ENCODE measurements at places on chromosomes 1 and 21.

- no peak for DNase-seq
Measured at GRCh38 chr1:71785450-71785849, 496.9 kb downstream of the NEGR1 start.

DNA sequence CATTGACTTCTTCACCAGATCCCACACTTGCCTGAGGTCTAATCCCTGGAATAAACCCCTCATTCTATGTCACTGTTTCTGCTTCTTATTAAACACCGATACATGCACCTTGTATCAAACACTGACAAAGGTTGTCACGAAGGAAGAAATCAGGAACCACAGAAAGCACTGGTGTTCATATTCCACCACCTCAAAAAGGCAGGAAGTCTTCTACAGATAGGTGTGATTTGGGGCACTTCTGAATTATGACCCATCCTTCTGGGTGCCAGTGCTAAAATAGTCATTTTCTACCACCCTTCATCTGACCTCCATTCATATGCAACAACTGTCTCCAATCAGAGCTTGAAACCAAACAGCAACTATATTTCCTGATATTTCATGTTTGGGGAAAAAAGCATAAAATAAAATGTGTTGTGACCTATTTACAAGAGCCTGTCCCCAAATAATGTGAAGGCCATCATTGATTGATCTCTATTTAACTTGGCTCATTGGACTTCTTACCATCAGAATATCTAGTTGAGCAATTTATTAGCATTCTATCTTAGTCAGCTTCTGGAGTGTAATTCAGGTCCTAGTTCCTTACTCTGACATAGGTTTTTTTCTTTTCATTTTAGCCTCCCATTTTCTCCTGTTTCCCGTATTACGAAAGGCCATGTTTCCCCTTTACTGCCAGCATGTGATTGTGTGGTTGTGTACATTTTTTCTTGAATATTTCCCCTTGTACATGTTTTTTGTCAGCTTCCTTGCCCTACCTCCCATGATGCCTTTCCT, 43.1 kb downstream of the DUSP10 start:
- no peak for DNase-seq

- no peak for DNase-seq
Measured at GRCh38 chr1:72281637-72282270, 585 bp downstream of the NEGR1 start.

DNA sequence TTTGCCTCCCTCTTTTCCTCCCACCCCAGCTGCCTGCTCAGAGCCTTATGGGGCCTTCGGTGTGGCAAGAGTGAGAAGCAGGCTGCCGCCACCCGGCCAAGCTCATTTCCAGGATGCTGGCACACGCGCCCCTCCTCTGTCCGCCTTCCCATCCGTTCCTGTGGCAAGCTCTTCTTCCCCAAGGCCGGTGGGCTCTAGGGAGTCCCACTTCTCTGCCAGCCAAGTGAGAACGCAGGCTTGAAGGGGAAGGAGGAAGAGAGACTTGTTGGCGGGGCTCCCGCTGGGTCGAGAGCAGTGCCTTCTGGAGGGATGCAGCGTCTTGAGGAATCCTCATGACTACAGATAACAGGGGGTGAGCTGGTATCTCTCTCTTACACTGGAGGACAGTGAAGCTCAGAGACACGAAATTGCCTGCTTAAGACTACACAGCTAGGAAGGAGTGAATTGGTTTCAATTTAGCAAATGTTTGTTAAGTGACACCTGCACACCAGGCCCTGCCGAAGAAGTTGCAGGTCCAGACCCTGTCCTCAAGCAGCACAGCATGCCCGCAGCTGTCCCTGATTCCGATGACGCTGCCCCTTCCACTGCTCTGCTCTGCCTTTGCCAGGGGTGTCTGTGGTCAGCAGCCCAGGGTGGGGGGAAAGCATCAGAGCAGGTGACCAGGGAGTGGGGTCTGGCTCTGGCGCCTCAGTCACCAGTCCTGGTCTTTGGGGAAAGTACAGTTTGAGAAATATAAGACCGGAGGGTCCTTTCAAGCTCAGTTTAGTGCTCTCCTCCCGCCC, 40.1 kb upstream of the FOXO6 start:
- no peak for DNase-seq

GRCh38 chr1:194717334-194717733, 1530.9 kb upstream of the B3GALT2 start:
- no peak for DNase-seq

GRCh38 chr1:228045405-228045804, 37.1 kb upstream of the ARF1 start:
- no peak for DNase-seq

DNA sequence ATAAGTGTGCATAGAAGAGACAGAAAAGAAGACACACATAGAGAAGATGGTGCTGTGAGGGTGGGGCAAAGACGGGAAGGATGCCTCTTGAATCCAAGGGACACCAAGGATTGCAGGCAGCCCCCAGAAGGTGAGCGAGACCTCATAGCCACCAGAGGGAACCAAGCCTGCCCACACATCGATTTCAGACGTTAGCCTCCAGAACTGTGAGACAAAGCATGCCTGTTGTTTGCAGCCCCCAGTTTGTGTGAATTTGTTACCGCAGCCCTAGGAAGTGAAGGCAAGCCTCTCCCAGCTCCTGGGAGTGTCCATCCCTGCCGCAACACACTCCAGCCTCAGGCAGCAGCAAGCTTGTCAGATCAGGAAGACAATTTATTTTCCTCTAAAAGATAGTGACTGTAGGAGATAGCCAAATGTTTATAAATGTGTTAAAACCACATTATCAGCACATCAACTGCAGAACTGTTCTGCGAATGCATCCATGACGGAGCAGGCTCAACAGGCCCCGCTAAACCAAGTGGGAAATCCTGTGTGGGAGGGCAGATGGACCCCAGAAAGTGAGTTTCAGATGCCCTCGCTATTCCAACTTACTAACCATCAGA, 543.3 kb downstream of the MATN1 start:
- DNase-seq: no peak

DNA sequence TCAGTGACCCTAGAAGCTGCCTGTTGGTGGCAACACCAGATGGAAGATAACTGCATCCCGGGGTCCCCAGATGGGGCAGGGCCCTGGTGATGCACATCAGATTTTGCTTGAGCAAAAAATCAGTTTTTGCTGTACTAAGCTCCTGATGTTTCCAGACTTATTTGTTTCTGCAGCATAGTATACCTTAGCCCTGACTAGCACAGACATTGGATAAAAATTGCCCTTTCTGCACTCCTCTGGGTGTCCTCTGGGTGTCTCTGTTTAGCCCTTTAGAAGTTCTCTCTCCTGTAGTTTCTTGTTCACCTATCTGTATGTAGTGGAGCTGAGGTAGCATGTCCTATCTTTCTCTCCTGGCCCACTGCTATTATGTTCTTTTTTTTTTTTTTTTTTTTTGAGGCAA, 30.3 kb upstream of the PLA2G2C start:
- DNase-seq: no peak

GRCh38 chr21:32336711-32337110, 38.1 kb downstream of the MRAP start:
- no peak for DNase-seq

DNA sequence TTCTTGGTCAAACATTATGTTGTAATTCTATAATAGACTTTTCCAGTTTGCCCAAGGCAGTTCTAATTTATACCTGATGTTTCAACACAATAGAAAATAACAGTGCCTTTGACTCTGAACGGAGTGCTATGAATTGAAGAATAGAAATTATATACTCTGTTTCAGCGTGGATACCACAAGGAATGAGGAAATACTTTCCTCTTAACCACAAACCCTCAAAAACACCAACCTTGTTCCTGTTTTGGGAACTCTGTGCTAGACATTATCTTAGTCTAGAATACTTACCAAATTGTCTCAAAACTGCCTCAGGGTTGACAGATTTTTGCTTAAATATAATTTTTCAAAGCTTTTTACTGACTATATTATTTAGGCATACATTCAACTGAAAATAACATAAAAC, 1629.3 kb downstream of the MRPL39 start:
- DNase-seq: no peak

DNA sequence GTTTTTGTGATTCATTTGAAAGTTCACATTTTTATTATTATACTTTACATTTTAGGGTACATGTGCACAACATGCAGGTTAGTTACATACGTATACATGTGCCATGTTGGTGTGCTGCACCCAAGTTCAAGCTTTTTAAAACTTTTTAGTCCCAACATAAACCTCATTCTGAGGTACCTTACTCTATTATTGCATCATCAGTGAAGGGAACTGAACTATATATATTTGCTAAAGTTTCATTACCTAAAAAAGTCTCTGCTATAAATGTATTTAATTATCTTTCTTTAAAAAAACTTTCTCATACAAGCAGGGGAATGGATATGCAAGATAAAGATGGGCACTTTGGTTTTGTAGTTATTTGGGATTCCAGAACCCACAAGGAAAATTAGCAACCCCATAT, 931.4 kb upstream of the ADGRL2 start:
- DNase-seq: no peak

- no peak for DNase-seq
Measured at GRCh38 chr1:81617308-81617967, 183.3 kb upstream of the ADGRL2 start.

DNA sequence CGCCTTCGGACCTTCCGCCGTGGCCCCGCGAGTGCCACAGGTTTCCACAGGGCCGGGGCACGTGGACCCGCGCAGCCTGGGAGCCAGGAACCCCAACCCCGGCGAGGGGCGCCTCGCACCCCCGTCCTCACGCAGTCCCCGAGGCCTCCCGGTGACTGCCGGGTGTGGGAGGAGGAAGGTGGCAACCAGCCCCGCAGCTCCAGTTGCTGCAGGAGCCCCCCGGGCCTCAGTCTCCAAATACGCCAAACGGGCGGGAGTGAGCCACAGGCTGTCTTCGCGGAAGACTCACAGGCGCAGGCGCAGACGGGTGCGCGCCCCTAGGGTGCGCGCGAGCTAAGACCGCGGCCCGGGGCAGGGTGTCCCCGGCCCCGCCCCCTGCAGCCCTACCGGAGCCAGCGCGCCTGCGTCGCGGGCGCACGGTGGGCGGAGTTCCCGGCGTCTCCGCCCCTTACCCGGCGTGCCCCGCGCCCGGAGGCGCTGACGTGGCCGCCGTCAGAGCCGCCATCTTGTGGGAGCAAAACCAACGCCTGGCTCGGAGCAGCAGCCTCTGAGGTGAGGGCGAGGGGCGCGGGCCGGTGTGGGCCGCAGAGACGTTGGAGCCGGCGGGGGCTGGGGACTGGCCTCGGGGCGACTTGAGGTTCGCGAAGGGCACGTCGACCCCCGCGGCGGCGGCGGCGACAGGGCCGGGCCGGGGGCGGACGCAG, at the start of gene ARF1:
TSS of gene ARF1 (plus strand) at position 495 of the 704 bp plus-strand sequence. CDS start 14,407 bp downstream, outside the sequence.
- peak; percentile 96 for DNase-seq

- no peak for DNase-seq
Measured at GRCh38 chr1:42873670-42874069, 27.3 kb downstream of the ZNF691 start.

DNA sequence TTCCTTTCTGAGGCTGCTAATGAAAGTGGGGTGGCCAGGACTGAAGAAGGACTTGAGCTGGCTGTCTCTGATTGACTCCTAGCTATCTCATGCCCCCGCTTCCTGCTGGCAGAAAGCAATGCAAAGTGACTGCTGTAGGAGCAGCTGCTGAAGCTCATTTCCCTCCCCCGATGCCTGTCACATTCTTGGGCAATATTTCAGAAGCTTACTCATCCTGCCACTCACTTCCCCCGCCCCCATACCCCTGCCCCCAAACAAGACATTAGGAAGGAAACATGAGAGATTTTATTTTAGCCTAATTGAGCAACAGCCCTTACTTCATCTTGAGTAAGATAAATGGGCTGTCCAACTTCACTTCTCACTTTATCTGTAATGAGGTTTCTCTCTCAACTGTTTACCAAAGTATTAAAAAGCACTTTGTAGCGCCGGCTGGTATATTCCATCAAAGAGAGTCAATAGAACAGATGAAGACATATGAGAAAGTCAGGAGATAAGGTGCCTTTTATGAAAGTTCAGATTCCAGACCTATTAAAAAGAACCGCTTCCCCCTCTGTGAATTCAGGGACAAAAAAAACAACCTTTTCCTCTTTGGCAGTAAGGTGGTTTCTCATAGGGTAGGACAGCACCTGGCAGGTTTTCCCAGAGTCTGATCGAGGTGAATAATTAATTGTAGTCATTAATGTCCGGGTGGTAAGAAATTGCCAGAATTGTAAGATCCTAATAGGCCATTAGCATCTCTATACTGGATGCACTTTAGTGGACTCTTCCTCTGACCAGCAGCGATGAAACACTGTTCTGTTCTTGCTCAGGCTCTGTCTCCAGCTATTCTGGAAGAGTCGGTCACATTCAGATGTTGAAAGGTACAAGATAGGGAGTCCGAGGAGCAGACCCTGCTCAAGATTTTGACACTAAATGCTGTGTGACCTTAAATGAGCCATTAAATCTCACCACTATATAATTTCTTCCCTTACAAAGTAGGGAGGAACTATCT, 70.2 kb downstream of the SH3GLB1 start:
- no peak for DNase-seq

- no peak for DNase-seq
Measured at GRCh38 chr21:45698493-45699184, 55.1 kb downstream of the PCBP3 start.

DNA sequence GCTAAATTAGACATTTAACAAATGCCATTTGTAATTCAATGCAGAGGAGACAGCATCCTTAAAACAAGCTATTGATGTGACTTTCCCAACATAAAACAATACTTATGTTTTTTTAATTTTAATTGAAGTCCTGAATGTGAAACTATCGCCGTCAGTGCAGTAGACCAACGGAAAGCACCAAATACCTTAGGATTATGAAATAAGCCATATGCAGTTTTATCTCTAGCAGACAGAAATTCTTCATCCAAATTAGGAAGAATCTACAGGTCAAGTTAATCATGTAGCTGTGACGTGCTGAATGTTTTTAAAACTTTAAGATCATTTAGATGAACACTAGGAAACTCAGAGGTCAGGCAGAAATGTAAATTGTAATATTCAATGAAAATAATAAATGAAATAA, 714 bp upstream of the ST6GALNAC5 start:
- DNase-seq: no peak

DNA sequence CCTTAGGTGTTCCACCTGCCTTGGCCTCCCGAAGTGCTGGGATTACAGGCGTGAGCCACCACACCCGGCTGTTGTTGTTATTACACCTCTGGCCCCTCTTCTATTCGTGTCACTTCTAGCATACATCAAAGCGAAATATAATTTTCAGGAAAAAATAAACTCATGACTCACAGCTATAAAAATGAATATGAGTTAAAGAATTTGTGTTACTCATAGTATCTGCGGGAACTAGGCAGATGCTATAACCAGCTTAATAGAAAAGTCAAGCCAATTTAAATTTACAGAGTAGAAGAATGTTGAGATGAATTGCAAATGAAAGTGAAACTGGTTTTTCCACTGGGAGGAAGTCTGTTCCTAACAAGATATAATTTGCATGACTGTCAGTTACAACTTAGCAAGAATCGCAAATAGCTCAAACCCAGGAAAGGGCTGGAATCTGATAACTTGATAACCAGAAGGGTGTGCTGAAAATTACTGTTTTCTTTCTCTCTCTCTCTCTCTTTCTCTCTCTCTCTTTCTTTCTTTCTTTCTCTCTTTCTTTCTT, 11.2 kb downstream of the OR2W3 start:
- DNase-seq: peak; percentile 36
